ENCODE measurements at places on chromosomes 3 and 15.

GRCh38 chr3:62332835-62333244 lies 40.5 kb downstream of the FEZF2 start:
- DNase-seq: no peak

- no peak for DNase-seq
Observed at GRCh38 chr3:28575100-28575745, 226.6 kb upstream of the AZI2 start.

DNA sequence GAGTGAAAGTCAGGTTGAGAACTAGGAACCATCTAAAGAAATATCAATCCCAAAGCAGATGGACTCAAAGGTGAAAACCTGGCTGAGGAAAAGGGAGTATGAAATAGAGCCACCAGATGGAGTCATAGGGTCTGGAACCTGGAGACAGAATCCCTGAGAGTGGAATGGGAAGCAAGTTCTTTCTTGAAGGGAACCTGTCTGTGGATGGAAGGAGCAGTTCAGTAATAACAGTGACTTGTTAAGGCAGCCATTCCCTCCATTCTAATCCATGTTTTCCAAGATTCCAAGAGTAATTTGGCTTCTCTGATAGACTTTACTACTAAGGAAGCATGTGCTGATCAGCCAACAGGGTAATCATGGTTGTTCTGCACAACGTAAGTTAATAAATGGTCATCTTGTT lies 22.5 kb upstream of the AQP9 start:
- DNase-seq: no peak

- no peak for DNase-seq
Observed at GRCh38 chr15:97691799-97692198, 268.7 kb upstream of the ARRDC4 start.

DNA sequence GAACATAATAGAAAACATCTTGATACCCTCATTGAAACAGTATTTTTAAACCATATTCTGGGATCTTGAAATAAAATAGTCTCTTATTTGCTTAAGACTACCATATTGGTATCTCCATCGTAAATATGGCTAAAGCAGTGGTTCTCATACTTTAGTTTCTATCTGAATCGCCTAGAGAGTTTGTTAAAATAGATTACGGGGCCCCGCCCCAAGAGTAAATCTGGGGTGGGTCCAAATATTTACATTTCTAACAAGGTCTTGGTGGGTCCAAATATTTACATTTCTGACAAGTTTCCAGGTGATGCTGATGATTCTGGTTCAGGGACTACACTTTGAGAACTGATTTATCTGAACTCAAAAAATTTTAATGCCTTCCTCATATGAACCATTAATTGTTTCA lies 45.3 kb downstream of the TSC22D2 start:
- no peak for DNase-seq

DNA sequence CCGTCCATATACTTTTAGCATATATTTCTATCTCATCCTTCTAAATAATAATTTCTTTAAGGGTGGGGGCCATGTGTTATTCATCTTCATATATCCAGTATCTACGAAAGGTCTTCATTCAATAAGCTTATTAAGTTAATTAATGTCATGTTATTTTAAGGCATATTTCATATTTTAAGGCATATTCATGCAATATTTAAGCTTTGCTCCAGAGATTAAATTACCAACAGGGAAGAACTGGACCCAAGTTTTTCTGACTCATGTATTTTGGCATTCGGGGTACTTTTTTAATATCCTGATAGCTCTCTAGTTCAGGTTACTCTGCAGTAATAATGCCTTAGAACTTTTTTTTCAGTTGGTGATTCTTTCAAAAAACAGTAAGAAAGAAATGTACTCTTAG lies 27.4 kb downstream of the PHC3 start:
- no peak for DNase-seq

- no peak for DNase-seq
Observed at GRCh38 chr15:63353887-63354286, 27.8 kb downstream of the CA12 start.

DNA sequence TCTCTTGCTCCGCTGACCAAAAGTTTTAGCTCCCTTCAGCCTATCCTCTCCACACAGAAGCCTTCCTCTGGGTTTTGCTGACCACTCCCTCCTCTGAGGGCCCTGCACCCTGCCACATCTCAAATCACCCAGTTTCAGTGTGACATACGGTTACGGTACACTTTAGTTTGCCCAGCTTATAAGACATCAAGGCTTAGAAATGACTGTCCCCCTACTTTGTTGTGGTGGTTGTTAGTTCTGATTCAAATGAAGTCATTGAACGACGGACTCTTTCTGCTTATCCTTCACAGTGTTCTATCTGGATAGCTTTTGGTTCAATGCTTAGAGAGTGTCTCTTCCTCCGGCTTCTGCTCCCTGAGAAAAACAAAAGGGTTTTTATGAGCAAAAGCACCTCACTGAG lies 68.0 kb upstream of the NDUFB4 start:
- no peak for DNase-seq

DNA sequence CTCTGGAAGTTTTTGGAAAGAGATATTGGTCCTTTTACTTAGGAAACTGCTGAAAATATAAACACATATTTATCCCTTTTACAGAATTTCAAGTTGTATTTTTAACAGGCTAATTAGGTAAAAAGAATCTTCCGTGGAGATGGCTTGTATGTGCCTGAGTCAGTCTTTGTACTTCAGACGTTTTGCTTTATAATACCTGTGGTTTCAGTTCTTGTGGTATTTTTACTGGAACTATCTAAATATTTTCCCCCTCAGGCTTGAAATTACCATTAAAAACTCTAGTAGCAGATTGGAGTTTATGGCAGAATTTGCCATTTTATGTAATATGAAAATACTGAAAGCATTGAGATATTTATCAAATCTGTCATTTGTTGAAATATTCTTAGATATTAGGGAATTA lies 151.6 kb upstream of the CGNL1 start:
- DNase-seq: no peak

- DNase-seq: no peak
Observed at GRCh38 chr15:96076350-96076749, 254.2 kb upstream of the NR2F2 start.

DNA sequence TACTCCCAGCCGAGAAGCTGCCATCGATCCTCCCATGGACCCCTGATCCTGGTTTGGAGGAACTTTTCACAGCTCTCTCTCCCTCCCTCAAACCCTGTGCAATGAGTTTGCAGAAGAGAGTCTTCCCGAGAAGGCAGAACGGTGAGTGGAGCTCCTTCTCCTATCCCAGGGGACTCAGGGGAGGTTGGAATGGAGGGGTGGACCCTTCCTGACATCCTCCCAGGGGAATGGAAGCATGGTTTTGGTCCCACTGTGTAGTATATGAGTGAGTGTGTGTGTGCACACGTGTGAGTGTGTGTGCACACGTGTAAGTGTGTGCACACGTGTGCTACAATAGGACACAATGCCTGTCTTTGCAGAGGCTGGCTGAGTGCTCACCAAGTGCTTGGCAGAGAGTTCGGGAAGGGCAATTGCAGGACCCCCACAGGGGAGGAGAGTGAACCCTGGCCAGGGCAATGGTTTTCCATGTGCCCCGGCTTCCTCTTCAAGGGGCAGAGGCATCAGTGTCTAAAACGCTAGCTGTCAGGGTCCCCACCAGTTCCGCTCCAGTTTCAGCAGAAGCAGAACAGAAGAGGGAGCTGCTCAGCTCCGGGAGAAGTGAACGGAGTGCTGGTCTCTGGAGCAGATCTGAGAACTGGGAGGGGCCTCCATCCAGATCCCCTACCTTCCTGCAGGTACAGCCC lies 13.8 kb upstream of the IL16 start:
- DNase-seq: no peak

DNA sequence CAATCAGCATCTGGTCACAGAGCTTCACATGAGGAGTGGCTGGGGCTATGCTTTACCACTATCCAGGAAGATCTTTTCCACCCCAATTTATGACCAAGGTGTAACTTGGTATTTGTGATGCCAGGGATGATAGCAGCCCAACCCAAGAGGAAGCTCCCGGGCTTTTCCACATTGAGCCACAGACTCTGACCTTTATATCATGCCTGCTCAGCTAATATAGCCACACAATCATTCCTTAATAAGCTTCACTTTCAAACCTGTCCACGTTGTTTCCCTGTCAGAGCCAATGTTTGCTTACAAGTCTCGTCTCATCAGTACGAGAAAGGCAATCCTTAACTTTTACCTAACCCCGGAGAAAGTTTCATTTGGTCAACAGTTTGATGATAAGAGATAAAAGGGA lies 330.9 kb downstream of the SHQ1 start:
- no peak for DNase-seq

- DNase-seq: no peak
Observed at GRCh38 chr3:140308535-140308934, 369.3 kb upstream of the TRIM42 start.
